ENCODE measurements at places on chromosomes 12 and 14. TPM values are rescaled to one million over a fixed set of nuclear protein-coding genes. Genes with fewer than 3 reads are reported as not detected.

- no peak for DNase-seq
Measured at GRCh38 chr12:56591961-56592360, 38.2 kb downstream of the BAZ2A start.

DNA sequence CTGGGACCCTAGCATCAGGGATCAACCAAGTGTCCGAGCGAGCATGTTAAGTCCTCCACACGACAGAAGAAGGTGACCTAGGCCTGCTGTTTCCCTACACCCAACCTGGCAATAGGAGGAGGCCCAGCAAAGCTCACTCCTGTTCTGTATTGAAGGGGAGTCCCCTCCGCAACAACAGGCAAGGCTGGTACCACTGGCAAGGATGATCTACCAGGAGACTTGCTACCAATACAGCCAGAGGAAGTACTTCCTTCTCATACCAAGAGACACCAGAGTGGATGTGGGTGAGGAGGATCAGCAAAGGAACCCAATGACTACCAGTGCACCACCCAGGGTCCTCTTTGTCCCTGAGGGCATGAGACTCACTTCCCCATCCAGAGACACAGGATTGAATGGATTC lies 4.9 kb downstream of the KLRC1 start:
- DNase-seq: no peak

DNA sequence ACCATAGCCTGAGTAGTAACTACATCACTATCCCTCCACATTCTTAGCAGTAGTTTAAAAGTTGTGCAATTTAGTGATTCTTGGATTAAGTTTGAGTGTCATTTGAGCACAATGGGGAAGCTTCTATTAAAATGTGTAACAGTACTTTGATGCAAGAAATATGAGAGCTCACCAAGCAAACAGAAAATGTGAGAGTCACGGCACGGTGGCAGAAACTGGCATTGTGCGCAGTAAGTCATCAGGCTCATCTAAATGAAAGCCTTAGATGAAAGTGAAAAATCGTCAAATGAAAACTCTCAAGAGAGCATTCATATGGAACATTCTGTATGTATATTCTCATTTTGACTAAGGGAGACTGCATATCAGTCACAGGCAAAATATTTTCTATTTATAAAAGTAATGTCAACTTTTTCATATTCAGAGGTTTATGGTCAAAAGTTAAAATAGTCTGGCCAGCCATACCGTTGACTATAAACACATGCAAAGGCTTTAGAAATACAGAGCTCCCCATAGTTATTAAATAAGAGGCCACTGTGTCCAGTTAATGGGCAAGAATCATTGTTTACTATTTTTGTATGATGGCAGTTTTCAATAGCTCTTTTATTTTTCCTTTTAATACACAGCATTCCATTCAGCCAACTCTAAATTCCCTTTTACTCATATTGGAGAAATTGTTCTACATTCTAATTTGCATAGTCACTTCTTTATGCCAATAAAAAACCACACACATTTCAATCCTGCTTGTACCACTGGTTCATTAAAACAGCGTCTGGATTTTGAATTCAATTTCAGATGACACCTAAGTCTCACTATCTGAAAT lies 167.9 kb downstream of the PRKD1 start:
- no peak for DNase-seq

- peak; percentile 100 for DNase-seq
Measured at GRCh38 chr14:73136387-73137225, at the start of gene PSEN1. Gene PSEN1 (plus strand): TSS chr14:73136507. CDS start chr14:73148020, 11,513 bp downstream.

DNA sequence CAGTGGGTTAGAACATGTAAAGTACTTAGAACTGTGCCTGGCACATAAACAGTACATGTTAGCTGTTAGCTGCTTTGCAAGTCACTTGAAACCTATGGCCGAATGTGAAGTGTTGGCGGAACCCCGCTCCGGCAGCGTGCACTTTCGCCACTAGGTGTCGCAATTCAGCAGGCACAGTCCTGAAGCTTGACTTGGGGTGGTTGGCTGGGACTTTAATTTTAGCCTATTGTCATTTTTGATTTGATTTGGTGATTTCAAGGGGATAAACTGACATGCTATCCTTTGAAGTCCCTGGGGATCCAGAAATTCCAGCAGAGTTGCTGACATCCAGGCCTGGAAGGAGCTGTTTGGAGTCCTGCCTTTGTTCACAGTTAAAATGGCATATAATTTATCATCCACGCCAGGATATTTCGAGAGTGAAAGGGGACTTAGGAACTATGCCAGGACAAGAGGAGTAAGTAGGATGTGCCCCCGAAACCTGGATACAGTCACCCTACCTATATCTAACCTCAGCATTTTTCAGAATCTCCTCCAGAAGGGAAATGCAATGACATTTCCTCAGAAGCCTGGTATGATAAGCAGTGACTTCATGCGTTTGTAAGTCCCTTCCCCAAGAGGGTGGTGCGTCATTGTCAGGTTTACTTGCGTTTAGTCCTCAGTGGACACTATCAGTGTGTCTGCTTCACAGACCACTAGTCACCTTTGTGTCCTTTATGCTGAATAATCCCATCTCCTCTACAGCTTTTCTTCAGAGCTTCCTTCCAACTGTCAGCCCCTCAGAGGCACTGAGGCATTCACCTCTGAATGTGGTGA lies 3.5 kb upstream of the TSPAN9 start:
- peak; percentile 90 for DNase-seq

DNA sequence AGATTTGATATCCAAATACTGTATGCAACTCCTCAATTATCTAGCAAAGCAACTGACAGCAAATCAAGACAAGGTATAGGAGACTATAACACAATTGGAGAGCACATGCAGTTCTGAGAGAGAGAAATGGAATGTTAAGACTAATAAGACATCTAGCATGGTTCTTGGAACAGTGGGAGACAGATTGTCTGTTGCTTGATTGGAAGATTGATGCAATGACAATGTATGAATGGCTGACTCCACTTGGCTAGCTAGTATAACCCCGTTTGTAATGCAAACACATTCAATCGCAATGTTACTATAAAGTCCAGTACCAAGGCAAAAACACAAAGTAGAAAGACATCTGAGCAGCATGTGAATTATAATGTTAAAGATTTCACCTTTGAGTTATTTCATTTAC lies 179.3 kb downstream of the RPL10L start:
- no peak for DNase-seq

DNA sequence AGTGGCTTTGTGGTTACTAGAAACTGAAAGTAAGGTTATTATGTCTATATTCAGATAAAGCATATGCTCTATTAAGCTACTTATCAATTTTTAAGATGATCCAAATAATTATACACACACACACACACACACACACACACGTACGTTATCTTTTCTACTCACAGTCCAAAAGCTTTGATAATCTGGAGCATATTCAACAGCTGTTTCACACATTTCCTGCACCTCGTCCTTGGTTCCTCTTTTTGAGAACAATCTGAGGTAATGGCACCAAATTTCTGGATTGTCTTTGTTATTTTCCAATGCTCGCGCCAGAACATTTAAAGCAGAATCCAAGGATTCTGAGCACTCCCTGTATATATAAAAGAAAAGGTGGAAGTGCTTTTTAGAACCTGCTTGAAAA lies 37.5 kb downstream of the ZFC3H1 start:
- DNase-seq: no peak

GRCh38 chr14:51527073-51527472 lies 124.6 kb upstream of the FRMD6 start:
- no peak for DNase-seq

- DNase-seq: no peak
Measured at GRCh38 chr14:104044016-104044415, 41.5 kb upstream of the ASPG start.

- no peak for DNase-seq
Measured at GRCh38 chr14:55899531-55899930, 218.7 kb upstream of the PELI2 start.

GRCh38 chr14:77061630-77062257 lies 33.2 kb upstream of the IRF2BPL start:
- no peak for DNase-seq

GRCh38 chr12:131152587-131152986 lies 198.9 kb downstream of the ADGRD1 start:
- DNase-seq: peak; percentile 32

DNA sequence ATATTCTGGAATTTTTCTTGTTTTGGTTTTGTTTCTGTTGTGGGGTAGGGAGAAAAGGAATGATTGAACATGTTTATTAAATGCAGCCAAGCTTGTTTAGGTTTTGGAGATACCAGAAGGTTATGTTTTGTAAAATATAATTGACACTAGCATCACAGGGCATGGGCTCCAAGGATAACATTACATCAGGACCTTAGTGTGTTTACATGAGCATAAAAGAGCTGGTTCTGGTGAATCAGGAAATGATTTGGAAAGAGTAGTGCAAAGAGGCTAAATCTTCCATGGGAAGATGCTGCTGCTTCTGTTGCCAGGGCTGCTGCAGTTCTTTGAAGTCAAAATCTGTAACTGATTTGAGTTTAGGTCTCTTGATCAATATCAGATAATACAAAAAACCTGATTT lies 118.7 kb downstream of the ETNK1 start:
- DNase-seq: no peak

DNA sequence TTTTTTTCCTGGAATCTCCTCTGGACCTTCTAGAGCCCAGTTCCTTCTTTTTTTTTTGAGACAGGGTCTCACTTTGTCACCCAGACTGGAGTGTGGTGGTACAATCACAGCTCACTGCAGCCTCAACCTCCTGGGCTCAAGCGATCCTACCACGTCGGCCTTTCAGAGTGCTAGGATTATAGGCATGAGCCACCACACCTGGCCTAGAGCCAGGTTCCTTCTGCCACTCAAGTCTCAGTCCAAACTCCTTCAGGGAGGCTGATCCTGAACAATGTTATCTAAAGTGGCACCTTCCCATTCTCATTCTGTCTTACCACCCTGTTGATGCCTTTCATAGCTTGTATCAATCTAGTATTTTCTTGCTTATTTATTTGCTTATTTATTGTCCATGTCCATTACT lies 22.3 kb upstream of the ELK3 start:
- no peak for DNase-seq

GRCh38 chr14:102863381-102863780 lies 59.1 kb upstream of the AMN start:
- no peak for DNase-seq

DNA sequence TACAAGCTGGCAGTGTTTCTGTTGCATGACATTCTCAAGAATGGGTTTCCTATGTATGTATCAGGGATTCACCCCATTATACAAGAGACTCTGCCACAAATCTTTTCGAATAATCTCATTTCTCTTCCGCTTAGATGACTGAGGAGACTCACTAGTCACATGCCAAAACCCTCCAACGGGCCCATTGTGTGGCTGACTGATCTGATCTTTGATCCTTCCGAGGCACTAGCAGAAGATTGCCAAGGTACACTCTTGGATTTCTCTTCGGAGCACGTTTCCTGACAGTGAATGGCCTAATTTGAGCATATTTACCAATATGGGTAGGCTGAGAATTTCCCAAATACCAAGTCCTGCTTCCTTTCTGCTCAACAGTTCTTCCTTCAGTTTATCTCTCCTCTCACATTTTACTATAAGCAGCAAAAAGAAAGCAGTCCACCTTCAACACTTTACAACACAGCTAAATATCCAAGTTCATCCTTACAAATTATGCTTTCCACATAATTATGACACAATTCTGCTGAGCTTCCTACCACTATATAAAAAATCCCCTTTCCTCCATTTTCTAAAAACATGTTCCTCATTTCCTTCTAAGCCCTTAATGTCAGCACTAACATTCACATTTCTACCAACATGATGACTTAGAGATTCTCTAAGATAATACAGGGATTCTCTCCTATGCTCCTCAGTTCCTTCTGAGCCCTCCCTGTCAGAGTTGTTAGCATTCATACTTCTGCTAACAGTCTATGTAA lies 11.0 kb downstream of the PRPH start:
- DNase-seq: no peak

- DNase-seq: no peak
Measured at GRCh38 chr12:62146318-62146717, 113.9 kb upstream of the USP15 start.

GRCh38 chr14:63472986-63473788 lies 70.0 kb downstream of the PPP2R5E start:
- DNase-seq: no peak

GRCh38 chr14:105353136-105353535 lies 38.6 kb downstream of the PACS2 start:
- no peak for DNase-seq

DNA sequence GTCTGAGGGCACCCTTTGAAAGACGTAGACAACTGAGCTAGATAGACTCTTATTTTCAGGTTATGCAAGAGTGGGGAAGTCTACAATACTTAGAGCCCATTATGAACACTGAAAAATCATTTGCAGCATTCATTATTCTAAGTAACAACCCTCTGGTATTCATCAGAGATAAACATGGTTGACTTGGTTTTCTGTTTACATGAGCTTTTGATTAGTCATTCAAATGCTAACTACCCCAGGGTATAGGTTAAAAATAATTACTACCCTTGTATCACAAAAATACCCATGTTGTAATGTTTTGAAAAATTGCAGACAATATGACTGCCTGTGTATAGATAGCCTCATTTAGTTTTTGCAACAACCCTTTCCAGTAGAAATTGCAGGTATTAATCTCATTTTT lies 78.5 kb downstream of the PPFIBP1 start:
- no peak for DNase-seq

- no peak for DNase-seq
Measured at GRCh38 chr12:127324681-127325080, 942.3 kb upstream of the TMEM132C start.

- DNase-seq: no peak
Measured at GRCh38 chr14:101535232-101535631, 26.1 kb upstream of the DIO3 start.

GRCh38 chr12:58608711-58609110 lies 311.6 kb downstream of the LRIG3 start:
- DNase-seq: no peak

DNA sequence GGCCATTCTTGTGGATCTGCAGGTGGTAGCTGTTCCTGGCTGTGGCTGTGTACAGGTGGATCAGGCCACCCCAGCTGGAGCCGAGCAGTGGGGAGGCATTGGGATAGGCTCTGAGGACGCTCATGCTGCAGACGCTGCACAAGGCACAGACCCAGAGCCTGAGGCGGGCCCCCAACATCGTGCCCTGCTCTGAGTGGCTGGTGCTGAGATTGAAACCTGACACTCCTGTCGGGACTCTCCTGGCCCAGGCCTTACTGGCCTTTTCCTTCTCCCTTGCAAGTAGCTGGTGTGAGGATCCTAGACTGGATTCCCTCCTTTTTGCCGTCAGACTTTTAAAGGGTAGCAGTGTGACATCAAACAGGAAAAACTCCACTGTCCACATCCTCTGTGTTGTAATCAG lies at the start of gene FGF23:
Gene FGF23 (minus strand): TSS at position 308 of the 400 bp plus-strand sequence. CDS start 130 bp downstream, at position 178.
- DNase-seq: no peak

DNA sequence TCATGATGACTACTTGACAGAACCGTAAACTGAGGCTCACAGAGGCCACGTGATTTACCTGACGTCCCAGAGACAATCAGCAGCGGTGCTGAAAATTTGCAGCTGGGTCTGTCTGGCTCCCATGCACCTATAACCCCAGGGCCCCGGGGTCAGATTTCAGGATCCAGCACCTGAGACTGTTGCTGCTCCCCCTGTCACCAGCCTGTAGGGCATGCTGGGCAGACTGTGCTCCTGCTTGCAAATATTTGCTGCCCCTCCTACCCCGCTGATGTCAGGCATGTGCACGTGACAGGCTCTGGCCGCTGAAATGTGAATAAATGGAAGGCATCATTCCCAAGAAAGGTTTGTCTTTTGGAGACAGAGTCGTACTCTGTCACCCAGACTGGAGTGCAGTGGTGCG lies 6.0 kb downstream of the MMAB start:
- DNase-seq: no peak

GPX2 gene
- not detected for total RNA-seq

RAB35 gene
- 63.7 TPM for total RNA-seq

PTPRQ gene
- not detected for total RNA-seq

AQP6 gene
- total RNA-seq: not detected

SERPINA3 gene
- total RNA-seq: not detected

SLC6A12 gene
- total RNA-seq: not detected

KLRC1 gene
- 4.0 TPM for total RNA-seq

KRT85 gene
- not detected for total RNA-seq

GLT1D1 gene
- not detected for total RNA-seq

PAPLN gene
- total RNA-seq: not detected

Data from CD8-positive, alpha-beta T cell (primary cell).